ENCODE measurements at places on chromosomes 1 and 21. TPM values are rescaled to one million over a fixed set of nuclear protein-coding genes. Genes with fewer than 3 reads are reported as not detected.

The MR1 gene
- 3.9 TPM for total RNA-seq

The PDC gene
- total RNA-seq: not detected

The TRMT13 gene
- total RNA-seq: 6.2 TPM

GRCh38 chr1:7555391-7556185 is 215.5 kb upstream of the VAMP3 start:
- no peak for DNase-seq
- H3K4me1 ChIP-seq: peaks cover 16% of the 10 kb centered on the region
- no peaks in the 10 kb centered on the region for H3K27me3 ChIP-seq
- no peaks in the 10 kb centered on the region for H3K36me3 ChIP-seq
- H3K4me3 ChIP-seq: no peak overlapping the region

DNA sequence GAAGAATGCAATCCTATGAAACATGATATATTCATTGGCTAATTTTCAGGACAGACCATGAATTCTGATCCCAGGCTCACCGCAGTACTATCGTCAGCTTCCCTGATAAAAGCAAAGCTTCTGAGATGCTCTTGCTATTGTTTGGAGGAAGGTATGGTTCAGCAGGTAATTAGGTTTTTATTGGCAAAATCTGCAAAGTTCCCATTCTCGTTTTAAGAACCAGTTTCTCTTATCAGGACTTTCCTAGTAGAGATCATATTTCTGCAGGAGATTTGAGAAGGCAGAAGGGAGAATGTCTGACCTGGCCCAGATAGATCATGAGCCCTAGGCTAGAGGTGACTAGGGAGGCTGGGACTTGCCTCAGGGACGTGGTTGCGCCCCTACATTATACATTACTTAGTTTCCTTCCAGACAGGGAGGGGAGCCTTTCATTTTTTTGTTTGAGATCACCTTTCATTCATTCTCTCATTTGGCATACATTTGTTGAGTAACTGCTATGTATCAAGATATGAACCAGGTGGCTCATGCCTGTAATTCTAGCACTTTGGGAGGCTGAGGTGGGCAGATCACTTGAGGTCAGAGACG is 108.8 kb downstream of the NRIP1 start:
- H3K36me3 ChIP-seq: no peaks in the 10 kb centered on the region
- H3K4me3 ChIP-seq: no peak overlapping the region
- H3K4me1 ChIP-seq: no peaks in the 10 kb centered on the region
- DNase-seq: no peak
- H3K27me3 ChIP-seq: no peaks in the 10 kb centered on the region

DNA sequence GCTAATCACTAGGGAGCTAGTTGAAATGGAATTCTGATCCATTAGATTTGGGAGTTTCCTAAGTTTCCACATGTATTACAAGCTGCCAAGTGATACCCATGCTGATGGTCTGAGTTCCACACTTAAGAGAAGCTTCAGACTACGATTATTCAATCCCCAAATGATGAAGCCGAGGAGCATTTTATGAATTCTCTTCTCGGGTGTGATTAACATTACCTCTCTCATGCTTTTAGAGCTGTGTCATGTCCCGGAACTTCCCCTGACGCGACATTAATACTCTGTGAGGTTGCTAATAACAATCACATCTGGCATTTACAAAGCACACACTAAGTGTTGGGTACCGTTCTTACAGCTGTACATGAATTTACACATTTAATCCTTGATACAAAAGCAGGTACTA is 63.0 kb downstream of the KCNJ15 start:
- no peaks in the 10 kb centered on the region for H3K27me3 ChIP-seq
- no peak overlapping the region for H3K27ac ChIP-seq
- no peaks in the 10 kb centered on the region for H3K4me1 ChIP-seq
- no peak overlapping the region for H3K4me3 ChIP-seq
- DNase-seq: no peak

DNA sequence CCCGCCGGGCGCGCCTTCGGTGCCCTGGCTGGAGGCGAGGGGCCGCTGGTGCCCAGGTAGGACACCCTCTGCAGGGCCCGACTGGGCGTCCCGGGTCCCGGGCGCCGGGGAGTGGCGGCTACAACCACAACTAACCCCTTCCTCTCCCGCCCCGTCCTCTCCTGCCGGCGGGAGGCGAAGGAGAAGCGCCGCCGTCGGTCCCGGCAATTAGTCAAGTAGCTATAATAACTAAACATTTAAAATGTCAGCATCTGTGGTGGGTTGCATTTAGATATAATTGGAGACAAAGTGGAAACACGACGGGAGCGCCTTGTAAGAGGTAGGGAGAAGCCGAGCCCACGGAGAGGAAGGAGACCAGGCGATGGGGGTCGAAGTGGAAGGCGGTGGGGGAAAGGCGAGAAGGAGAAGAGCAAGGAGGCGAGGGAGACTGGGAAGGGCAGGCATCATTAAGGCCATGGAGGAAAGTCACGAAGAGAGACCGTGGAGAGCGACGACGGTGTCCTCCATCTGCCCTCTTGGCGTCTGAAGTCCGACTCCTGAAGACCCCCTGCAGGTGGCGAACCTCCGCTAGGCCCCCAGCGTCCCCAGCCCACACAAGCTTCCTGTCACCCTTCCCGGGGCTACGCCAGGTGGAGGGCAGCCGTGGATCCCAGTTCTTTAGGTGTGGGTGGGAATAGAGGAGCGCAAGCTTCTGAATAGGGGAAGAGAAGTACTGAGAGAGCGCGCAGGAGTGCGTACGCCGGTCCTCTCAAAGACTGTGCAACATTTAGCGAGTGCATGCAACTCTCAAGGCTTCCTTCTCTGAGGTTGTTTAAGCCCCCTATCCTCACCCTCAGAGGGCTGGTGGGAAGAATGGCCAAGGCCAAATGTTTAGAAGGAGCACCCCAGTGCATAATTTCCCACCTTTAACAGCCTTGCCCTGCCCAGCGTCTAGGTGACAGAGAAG is 1.6 kb downstream of the CNIH3 start:
- H3K36me3 ChIP-seq: no peaks in the 10 kb centered on the region
- no peak for DNase-seq
- H3K4me3 ChIP-seq: peak overlapping the region; percentile 44
- no peaks in the 10 kb centered on the region for H3K4me1 ChIP-seq
- peaks cover 12% of the 10 kb centered on the region for H3K27me3 ChIP-seq
- H3K27ac ChIP-seq: no peak overlapping the region

- no peaks in the 10 kb centered on the region for H3K27me3 ChIP-seq
- no peak overlapping the region for H3K4me3 ChIP-seq
- H3K27ac ChIP-seq: no peak overlapping the region
- H3K4me1 ChIP-seq: no peaks in the 10 kb centered on the region
- DNase-seq: no peak
Observed at GRCh38 chr1:239882967-239883366, 208.7 kb upstream of the FMN2 start.

DNA sequence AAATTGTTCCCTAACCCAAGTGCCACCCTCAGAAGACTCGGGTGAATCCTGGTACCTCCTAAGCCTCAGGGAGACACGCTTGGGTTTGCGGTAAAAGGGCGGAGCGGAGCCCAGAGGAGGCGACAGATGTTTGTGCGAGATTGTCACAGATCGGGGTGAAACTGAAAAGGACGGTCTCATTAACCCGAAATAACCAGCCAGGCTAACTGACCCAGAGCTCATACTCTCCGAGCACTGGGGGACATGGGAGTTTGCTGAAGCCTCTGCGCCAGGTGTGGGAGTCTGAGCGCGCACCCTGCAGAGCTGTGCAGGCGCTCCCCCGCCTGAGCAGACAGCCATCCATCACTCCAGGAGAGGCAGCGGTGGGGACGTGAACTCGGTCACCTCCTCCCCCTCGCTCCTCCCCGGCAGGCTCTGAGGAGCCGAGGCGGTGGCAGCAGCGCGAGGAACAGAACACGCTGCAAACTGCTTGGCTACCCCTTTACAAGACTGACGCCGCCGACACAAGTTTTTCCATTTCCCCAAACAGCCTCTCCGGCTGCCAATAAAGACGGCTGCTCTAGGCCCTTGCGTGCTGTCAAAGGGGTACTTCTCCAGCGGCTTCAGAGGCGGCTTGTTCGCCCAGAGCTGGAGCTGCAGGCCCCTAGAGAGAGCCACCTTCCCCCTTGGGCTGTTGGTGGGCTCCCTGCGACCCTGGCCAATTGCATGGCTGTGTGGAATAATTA is 43.5 kb downstream of the RRAGC start:
- no peak overlapping the region for H3K4me3 ChIP-seq
- no peak overlapping the region for H3K27ac ChIP-seq
- H3K36me3 ChIP-seq: 0 out of 2 replicates have a peak, but pooled peaks cover 2% of the 10 kb centered on the region

DNA sequence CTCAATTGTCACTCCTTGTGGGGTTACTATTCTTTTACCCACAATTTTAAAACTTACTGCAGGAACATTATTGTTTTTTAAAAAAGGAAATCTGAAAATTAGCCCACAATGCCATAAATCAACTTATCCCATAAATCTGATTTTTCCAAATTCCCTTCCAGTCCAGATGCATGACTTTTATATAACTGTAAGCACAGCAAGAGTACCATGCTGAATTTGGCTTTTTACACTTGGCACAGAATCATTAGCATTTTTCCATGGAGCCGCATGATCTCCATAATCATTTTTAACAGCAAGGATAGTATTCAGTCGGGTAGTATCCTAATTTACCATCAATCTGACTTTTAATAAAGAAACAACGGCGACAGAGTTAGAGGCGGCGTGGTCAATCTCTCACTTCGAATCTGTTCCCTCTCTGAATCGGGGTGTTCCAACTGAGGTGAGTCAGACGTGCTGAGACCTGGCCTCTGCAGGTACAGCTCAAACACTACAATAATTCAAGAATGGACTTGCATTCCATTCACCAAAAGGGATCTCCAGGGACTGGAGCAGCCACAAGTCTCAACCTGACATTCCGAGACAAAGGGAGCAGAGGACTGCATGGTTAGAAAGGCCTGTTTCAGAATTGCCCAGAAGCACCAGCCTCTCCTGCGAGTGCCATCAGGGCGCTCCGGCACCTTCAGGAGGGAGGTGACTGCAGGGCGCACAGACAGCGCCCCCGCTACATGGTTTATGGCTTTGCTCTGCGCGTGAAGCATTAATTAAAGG is 48.9 kb downstream of the SLC66A1 start:
- H3K4me3 ChIP-seq: no peak overlapping the region
- no peaks in the 10 kb centered on the region for H3K27me3 ChIP-seq

DNA sequence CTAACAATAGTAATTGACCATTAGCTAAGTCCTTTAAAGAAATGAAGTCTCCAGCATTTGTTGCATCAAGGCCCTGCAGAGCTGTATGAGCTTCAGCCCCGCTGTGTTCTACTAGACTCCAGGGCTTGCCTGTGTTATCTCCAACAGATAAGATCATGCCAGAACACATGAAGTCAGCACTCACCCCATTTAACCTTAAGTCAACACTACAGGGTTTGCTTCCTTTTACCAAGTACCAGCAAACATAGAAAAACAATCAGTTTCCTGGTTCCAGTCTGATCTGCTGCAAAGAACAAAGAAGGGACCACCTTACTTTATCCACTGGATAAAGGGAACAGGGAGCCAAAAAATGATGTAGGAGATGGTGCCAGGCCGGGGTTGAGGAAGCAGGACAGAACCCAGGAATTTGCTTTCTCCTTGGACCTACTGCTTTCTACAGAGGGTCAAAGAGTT is 41.3 kb upstream of the ENAH start:
- no peaks in the 10 kb centered on the region for H3K27me3 ChIP-seq
- no peak for DNase-seq
- no peak overlapping the region for H3K27ac ChIP-seq
- H3K4me3 ChIP-seq: no peak overlapping the region

DNA sequence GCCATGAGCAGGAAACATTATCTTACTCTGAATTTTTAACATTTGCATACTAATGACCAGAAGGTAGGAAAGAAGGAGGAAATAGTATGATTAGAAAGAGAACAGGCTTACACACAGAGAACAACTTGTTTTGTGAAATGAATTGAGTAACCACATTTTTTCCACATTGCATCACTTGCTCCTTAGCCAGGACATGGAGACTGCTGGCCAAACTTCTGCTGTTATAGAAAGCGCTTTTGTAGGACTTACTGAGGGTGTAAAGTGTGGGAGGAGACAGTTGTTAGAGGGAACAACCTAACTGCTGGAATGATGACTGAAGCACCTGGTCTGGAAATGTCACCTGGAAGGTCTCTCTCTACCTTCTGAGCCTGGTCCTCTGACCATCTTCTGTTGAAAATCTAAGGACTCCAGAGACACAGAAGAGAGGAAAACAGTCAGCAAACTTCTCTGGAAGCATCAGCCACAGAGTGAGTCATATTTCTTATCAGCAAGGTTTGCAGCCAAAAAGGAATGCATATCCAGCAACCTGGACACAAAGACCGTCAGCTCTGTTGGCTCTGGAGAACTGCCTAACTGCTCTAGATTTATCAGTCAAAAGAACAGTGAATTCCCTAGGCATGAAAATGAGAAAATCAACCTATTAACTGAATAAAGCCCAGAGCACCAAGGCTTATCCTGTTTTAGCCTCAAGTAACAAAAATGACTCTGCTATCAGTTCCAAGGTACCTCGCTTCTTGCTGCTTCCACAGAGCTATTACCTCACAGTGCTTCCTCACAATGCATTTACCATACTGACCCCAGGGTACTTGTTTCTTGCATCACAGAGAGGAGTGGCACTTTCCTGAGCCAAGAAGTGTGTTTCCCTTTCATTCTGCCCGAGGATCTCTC is 88.0 kb upstream of the SLFNL1 start:
- no peak overlapping the region for H3K4me3 ChIP-seq
- DNase-seq: peak; percentile 60
- H3K4me1 ChIP-seq: peaks cover 21% of the 10 kb centered on the region
- peaks cover 4% of the 10 kb centered on the region for H3K36me3 ChIP-seq
- H3K27me3 ChIP-seq: no peaks in the 10 kb centered on the region
- peak overlapping the region; percentile 36 for H3K27ac ChIP-seq

DNA sequence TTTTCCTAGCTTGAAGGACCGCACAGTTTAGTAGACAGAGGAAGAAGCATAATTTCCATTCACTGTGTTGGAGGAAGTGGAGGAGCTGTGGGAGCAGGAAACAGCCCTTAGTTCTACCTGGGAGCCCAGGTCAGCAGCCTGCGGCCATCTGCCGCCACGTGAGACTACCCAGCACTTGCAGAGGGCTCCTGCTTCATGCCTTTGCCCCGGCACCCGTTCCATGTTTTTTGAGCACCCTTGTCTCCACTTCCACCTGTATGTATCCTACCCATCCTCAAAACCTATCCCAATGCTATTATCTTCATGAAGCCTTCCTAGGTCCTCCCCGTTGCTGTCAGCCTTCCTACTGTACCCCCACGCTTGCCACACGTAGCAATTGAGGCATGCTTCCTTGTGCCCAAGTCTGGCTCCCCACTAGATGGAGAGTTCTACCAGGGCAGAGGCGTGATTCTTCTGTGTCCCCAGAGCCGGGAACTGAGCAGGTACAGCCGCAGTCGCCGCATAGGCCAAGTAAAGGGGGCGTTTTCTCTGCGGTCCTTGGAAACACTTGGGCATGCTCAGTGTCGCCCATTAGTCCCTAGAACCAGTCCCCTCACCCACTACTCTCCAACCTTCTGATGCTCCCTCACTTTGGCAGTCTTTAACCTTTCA is 1.9 kb downstream of the SLC6A9 start:
- no peak for DNase-seq
- H3K27me3 ChIP-seq: no peaks in the 10 kb centered on the region
- peak overlapping the region; percentile 87 for H3K27ac ChIP-seq
- H3K36me3 ChIP-seq: no peaks in the 10 kb centered on the region
